ENCODE measurements at places on chromosomes 6 and 20. TPM values are rescaled to one million over a fixed set of nuclear protein-coding genes. Genes with fewer than 3 reads are reported as not detected.
A peak's percentile ranks its signal among the peaks of the same experiment; 100 is the strongest.

GRCh38 chr6:157716251-157716995 lies 106.6 kb upstream of the SNX9 start:
- no peaks in the 10 kb centered on the region for H3K36me3 ChIP-seq
- H3K4me3 ChIP-seq, result no peak overlapping the region
- H3K27me3 ChIP-seq, result peaks cover 3% of the 10 kb centered on the region
- no peak overlapping the region for H3K27ac ChIP-seq
- no peak for DNase-seq
- no peaks in the 10 kb centered on the region for H3K4me1 ChIP-seq

DNA sequence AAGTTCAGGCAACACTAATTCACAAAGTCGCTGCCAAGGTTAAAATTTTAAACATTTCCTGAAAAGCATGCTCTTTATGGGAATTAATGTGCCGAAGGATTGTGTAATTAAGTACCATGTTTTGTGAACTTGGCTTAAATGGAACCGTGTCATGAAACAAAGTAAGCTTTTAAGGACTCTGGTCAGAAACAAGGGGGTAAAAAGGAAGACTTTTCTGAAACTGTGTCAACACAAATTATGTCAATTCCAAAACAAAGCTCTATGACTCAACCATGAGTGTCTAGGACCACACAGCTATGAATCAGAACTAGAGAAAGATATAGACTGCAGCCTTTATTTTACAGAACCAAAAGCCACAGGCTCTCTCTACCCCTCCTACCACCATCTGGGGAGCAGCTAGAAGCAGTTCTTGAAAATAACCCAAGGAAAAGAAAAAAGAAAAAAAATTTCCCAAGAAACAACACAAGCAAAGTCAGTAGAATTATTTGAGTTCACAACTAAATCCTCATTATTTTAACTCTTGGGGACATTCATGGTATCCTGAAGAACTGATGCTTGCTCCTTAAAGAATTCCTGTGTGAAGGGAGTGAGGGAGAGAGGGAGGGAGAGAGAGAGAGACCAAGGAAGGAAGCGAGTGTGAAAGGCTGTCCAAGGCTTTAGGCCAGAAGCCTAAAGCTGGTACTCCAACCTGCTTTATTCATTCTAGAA lies 81.9 kb downstream of the ZMYND8 start:
- DNase-seq, result no peak
- H3K4me3 ChIP-seq, result no peak overlapping the region
- H3K4me1 ChIP-seq, result no peaks in the 10 kb centered on the region
- no peaks in the 10 kb centered on the region for H3K27me3 ChIP-seq

DNA sequence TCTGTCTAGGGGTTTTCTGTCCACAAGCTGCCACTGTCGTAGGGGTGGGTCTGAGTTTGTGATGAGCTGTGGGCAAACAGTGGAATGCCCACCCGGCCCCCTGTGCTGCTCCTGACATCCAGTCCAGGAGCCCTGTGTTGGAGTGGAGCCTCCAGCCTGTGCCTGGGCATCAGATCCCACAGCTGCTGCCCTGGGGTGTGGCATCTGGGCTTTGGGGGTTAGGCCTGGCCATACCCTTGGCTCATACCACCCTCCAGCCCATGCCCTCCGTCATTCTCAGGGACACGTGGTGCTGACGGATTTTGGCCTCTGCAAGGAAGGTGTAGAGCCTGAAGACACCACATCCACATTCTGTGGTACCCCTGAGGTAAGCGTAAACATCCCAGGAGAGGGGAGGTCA lies 12.9 kb downstream of the SGK2 start:
- DNase-seq, result no peak
- no peak overlapping the region for H3K27ac ChIP-seq
- H3K4me3 ChIP-seq, result no peak overlapping the region

DNA sequence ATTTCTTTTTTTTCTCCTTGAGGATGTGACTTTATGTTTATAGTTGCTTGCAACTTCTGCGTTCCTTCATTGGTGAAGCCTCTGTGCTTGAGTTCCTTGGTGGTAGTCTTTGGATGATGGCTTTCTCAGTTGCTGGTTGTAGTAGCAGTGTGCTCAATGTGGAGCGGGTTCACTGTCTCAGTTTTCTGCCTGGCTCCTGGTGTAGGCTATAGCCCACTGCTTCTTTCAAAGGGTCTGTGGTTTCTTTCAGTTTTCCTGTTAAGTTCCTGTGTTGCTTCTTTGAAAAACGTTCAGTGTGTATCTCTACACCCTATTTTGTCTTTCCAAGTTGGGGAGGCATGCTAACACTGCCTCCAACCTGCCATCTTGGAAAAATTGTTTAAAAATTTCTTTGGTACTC lies 33.9 kb upstream of the ZBTB24 start:
- H3K27ac ChIP-seq, result no peak overlapping the region
- DNase-seq, result peak; percentile 40
- H3K4me1 ChIP-seq, result peaks cover 4% of the 10 kb centered on the region
- no peaks in the 10 kb centered on the region for H3K36me3 ChIP-seq
- no peak overlapping the region for H3K4me3 ChIP-seq

DNA sequence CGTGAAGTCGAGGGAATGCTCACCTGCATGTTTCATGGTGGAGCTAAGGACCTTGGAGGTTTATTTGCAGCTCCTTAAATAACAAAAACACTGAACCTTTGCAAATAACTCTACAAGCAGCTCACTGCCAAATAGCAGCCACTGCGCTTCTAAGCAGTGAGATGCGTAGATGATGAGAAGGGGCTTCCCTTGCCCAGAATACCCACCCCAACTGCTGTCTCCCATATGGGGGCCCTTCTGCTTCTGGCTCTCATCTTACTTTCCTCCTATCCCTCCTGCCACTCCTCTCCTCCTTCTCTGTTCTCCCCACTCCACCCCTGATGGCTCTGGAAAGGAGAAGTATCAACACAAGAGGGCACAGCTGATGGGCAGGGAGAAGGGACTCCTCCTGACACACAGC lies 193.3 kb upstream of the SSTR4 start:
- no peak for DNase-seq
- no peak overlapping the region for H3K27ac ChIP-seq
- H3K4me3 ChIP-seq, result no peak overlapping the region

Gene PCED1A
- polyA plus RNA-seq, result 105 TPM

Gene C20orf202
- 0.27 TPM for polyA plus RNA-seq

Gene PAK5
- polyA plus RNA-seq, result 0.75 TPM

Gene SLC44A4
- 1.7 TPM for polyA plus RNA-seq

Data from thymus (tissue), 14 donors.